Islet precursor cell (in vitro differentiated cells): ENCODE measurements at places on chromosomes 13 and 19.
A peak's percentile ranks its signal among the peaks of the same experiment; 100 is the strongest.

DNA sequence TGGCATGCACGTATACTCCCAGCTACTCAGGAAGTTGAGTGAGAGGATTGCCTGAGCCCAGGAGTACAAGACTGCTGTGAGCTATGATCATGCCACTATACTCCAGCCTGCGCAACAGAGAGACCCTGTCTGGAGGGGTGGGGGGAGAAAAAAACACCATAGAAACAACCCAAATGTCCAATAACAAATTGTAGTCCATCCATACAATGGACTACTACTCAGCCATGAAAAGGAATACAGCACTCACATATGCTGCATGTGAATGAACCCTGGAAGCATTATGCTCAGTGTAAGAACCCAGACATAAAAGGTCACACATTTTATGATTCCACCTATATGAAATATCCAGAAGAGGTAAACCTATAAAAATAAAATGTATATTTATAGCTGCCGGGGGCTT is 42.3 kb downstream of the CD320 start:
- no peak for DNase-seq

- no peak for DNase-seq
Measured at GRCh38 chr13:65342541-65343337, 1887.4 kb downstream of the PCDH9 start.

- no peak for DNase-seq
Measured at GRCh38 chr19:11100049-11100448, 10.8 kb downstream of the LDLR start.

DNA sequence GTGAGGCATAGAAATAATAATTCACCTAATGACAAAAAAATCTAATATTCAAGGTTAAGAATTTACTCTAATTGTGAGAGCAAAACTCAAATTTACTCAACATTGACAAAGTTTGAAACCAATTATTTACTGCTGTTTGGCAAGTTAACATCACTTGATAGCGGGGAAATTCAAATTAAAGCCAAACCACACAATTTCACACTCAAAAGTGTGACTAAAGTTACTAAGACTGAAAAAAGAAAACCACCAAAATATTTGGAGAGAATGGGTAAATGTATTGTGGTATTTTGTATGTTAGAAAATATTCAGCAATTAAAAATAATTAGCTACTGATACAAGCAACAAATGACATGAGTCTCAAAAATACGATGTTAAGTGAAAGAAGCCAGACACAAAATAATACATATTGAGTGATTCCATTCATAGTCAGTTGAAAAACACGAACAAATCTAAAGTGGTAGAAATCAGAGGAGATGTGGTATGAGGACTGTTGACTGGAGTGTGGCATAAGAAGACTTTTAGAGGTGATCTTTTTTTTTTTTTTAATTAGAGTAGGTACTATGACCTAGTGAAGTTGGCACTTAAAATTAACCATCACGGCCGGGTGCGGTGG is 541.4 kb upstream of the ATXN8OS start:
- DNase-seq, result no peak

GRCh38 chr13:44857061-44857460 is 132.2 kb downstream of the NUFIP1 start:
- no peak for DNase-seq

GRCh38 chr13:94816256-94816655 is 103.9 kb upstream of the SOX21 start:
- no peak for DNase-seq

DNA sequence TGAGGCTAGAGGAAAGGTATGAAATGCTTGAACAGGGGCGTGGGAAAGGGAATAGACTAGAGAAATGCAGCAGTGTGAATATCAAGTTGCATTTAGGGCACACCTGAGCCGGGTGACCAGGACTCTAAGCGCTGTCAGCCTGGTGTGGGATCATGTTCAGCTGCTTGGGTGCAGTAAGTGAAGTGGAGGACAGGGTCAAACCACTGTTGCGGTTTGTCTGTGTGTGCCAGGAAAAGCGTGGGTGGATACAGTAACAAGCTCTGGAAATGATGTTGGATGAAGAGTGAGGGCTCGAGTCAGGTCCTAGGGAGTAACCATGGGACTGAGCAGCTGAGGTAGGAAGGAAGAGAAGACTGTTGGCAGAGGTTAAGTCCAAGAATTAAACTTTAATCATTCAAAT is 15.8 kb downstream of the DGKH start:
- DNase-seq, result no peak

- DNase-seq, result no peak
Measured at GRCh38 chr13:86684402-86684801, 885.2 kb upstream of the SLITRK6 start.

DNA sequence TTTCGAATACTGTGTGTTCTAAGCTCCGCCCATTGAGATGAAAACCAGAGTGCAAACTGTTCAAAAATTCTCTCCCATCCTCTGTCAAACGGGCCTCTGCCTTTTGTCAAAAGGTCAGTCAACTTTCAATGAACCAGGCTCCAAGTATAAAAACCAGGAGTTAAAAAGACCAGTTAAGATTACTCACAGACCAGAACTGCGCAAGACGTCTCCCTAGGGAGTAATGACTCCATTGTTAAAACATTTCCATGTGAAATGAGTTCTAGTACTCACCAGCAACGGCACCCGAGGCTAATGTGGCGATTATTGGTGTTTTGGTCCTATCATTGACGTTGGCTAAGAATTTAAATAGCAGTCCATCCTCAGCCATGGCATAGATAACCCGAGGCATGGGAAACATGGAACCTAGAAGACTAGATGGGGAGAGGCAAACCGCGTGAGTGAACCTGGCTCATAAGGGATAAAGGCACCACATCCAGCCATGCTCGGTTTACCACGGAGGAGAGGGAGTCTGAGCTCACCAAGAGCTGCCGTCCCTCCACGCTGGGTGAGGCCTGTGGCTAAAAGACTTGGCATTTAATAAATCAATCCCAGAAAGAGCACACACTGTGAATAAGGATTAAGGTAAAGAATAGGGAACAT is 73.3 kb downstream of the SLC7A1 start:
- peak; percentile 68 for DNase-seq

GRCh38 chr13:74912898-74913297 is 569.1 kb downstream of the TBC1D4 start:
- no peak for DNase-seq

DNA sequence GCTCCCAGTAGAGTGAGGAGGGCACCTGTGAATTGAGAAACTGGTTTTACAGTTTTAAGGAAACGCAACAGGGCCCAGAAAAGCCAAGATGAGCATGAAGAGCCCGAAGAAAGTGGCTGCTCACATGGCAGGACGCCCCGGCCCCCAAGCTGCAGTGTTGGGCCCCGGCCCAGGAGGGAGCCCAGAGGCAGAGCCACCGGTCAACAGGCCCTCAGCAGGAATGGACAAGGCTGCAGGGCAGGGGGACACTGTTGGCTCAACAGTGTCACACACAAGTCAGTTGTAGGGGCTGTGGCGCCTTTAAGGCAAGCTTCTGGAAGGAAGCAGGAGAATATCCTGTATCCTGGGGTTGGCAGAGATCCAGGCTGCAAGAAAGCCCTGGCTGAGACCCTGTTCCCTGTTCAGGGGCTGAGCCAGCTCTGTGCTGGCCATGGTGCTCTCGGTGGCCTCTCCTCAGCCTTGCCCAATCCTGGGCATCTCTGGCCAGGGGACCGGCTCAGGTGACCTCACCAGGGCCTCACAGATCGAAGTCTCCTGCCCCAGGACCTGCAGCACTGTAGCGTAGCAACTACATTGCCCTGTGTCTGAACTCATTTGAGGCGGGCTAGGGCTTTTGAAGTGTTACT is 28.0 kb downstream of the UPF1 start:
- DNase-seq, result no peak

- no peak for DNase-seq
Measured at GRCh38 chr13:93751117-93751516, 524.5 kb downstream of the GPC6 start.

GRCh38 chr13:41463838-41464602 is 6.7 kb downstream of the RGCC start:
- DNase-seq, result no peak

GRCh38 chr13:74695021-74695800 is 561.0 kb upstream of the KLF12 start:
- DNase-seq, result no peak

- DNase-seq, result no peak
Measured at GRCh38 chr19:1431759-1432506, 6.3 kb upstream of the RPS15 start.

DNA sequence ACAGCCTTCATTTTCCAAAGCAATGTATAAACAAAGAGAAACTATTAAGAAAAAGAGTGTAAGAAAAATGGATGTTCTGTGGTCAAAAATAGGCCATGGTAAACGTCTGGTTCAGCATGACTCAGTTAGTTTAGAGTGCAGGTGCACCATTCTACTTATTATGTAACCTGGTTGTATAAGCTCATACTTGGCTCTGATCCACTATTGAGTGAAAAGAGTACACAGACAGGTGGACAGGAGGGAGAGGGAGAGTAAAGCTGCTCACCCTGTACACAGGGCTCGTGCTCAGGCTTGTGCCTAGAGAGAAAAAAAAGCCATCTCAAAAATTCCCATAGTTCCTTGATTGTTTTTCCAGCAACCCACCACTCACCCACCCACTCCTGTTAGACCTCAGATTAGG is 85.8 kb upstream of the ZNF91 start:
- DNase-seq, result no peak

- DNase-seq, result no peak
Measured at GRCh38 chr13:35917252-35917941, 213.8 kb downstream of the DCLK1 start.

DNA sequence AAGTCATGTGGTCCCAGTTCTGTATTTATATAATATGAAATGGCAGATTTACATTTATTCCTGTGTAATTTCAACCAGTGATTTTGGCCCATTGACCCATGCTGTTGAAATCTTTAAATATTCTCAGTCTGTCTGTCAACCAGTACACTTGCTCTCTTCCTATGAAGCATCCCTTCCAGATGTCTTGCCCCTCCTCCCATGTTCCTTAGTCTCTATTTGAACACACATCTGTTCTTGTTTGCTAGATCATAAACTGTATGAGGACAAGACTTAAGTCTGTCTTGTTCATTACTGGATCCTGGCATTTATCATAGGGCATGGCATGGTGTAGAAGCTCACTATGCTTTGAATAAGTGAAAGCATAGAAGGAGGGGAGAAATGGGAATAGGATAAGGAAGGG is 34.9 kb downstream of the STARD13 start:
- DNase-seq, result no peak

- peak; percentile 83 for DNase-seq
Measured at GRCh38 chr19:17889609-17890214, 18.0 kb downstream of the SLC5A5 start.
